ENCODE measurements at places on chromosomes 2 and 18. TPM values are rescaled to one million over a fixed set of nuclear protein-coding genes. Genes with fewer than 3 reads are reported as not detected.

Gene KRTCAP3
- total RNA-seq, result 0.39 TPM

Gene NGEF
- 5.7 TPM for total RNA-seq

Gene CD207
- not detected for total RNA-seq

Gene ACTR2
- total RNA-seq, result 125 TPM

Gene DSC3
- 0.46 TPM for total RNA-seq

Gene GCA
- 4.6 TPM for total RNA-seq

Gene HOXD9
- total RNA-seq, result not detected

Gene ADRA2B
- 14.9 TPM for total RNA-seq

Gene KLHL14
- total RNA-seq, result not detected

Gene SLC30A3
- total RNA-seq, result 0.03 TPM

Gene AQP12A
- total RNA-seq, result not detected

Gene DCC
- total RNA-seq, result not detected

Gene RMND5A
- 20.6 TPM for total RNA-seq

Gene LOXL3
- 110 TPM for total RNA-seq

Gene ZC3H15
- 55.7 TPM for total RNA-seq

Gene DCDC2C
- total RNA-seq, result not detected

Gene VSNL1
- total RNA-seq, result 0.66 TPM

Gene EMILIN1
- 283 TPM for total RNA-seq

Gene TSHZ1
- 4.2 TPM for total RNA-seq

Gene FLACC1
- 1.3 TPM for total RNA-seq

Gene NEDD4L
- total RNA-seq, result 8.8 TPM

Gene SPATA3
- total RNA-seq, result not detected

Gene CNPPD1
- 31.5 TPM for total RNA-seq

Gene CGREF1
- 40.8 TPM for total RNA-seq

Gene NEB
- total RNA-seq, result 0.33 TPM

Gene CYP27A1
- total RNA-seq, result 6.8 TPM
